Fibroblast of lung (primary cell): ENCODE measurements at places on chromosomes 6 and 20. TPM values are rescaled to one million over a fixed set of nuclear protein-coding genes. Genes with fewer than 3 reads are reported as not detected.

Gene TGM3
- under 0.01 TPM in 1 of 2 replicates, not detected in the other for total RNA-seq

Gene RPP21
- total RNA-seq: 30.2 and 34.7 TPM in 2 replicates

Gene LAMA2
- 57.8 and 67.5 TPM in 2 replicates for total RNA-seq

GRCh38 chr20:58989196-58989595, 8.1 kb downstream of the NELFCD start:
- no peak for DNase-seq

DNA sequence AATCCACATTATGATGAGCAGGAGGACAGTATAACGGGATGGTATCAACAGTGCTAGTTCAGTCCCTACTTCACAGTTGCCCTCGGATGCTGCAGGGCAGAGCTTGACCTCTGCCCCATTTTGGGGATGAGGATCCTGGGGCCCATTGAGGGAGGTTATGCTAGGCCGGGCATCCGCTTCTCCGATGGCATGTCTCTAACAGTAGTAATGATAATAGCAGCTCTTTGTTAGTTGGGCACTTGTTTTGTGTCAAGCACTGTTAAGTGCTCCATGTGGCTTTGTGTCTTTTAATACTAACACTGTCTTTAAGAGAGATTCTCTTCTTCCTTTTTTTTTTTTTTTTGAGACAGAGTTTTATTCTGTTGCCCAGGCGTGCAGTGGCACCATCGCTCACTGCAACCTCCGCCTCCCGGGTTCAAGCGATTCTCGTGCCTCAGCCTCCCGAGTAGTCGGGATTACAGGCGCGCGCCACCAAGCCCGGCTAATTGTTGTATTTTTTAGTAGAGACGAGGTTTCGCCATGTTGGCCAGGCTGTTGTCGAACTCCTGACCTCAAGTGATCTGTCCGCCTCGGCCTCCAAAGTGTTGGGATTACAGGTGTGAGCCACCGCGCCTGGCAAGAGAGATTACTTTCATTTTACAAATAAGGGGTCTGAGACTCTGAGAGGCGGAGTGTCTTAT, 1.1 kb downstream of the MAPRE1 start:
- DNase-seq: peak; percentile 19

Gene ZC2HC1B
- not detected in 2 replicates for total RNA-seq

DNA sequence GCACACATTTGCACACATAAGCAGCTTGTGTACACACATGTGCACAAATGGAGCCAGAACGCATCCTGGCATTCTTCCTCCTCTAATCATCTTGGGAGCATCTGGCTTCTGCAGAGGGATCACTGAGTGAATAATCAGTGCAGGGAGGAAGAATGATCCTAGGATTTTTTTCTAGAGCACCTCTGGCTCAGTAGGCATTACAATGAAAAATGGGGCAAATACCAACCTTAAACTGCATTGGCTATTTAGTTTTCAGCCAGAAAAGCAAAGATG, 205.7 kb upstream of the TCF21 start:
- DNase-seq: no peak

GRCh38 chr6:15337582-15337981, 91.7 kb downstream of the JARID2 start:
- no peak for DNase-seq

DNA sequence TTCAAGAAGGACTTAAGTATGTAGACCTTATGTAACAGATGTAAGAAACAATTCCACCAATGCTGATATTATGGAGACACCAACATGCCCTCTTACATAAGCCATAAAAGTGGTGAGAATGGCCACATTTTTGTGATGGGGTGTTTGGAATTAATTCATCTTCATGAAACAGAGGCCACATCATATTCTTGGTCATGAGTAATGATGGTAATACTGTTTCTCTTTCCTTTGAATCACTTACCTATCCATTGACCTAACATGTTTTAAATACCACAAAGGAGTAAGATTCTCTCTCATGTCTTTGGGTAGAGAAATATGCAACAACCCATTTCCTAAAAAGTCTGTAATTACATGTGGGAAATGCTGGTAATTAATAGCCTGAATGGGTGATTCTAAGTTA, 545.4 kb upstream of the FLRT3 start:
- DNase-seq: no peak

Gene MYMX
- total RNA-seq: not detected in 2 replicates

DNA sequence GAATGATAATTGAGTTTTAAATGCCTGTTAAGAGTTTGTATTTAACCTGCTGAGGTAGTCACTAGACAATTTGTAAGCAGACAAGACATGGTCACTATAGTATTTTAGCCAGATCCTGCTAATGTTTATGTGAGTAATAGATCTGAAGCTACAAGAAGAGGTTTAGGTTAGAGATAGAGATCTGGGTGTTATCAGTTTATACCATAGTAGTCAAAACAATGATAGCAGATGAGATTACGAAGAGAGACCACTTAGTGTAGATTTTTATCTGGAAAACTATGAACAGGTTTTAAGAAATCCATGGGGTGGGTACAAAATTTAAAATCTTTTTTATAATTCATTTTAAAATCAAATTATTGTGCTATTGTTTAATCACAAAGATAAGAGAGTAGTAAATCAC, 47.5 kb downstream of the PHIP start:
- DNase-seq: peak; percentile 12

GRCh38 chr6:20056350-20056992, 155.8 kb downstream of the MBOAT1 start:
- peak; percentile 70 for DNase-seq

Gene MYBL2
- 0.26 and 1.2 TPM in 2 replicates for total RNA-seq

DNA sequence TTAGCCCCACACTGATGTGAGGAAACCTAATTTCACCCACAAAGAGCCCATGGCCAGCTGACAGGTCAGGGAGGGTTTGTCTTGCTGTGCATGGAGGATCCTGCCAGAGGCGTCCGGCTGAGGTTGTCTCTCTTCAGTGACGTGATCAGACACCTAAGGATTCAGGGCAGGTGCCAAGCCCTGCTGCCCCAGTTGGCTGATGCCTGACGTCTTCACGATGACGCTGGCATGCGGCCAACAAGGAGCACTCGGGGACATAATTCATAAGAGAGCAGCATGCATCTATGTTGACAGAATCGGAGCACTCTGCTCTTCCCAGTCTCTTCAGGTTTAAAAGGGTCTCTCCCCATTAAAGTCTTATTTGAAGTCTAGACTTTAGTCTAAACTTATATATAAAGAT, 47.8 kb downstream of the PSMB1 start:
- DNase-seq: no peak

GRCh38 chr6:107132330-107132954, 17.1 kb upstream of the BEND3 start:
- peak; percentile 45 for DNase-seq

Gene DUSP15
- total RNA-seq: not detected in 2 replicates

- peak; percentile 62 for DNase-seq
Measured at GRCh38 chr6:139367810-139368351, 6.6 kb downstream of the CITED2 start.

Gene ZNF341
- 0.77 and 0.99 TPM in 2 replicates for total RNA-seq

Gene SYNDIG1
- 0.17 and 0.51 TPM in 2 replicates for total RNA-seq

Gene GPLD1
- total RNA-seq: under 0.01 TPM in 2 replicates

- no peak for DNase-seq
Measured at GRCh38 chr6:43090559-43090956, 14.4 kb downstream of the PTK7 start.

DNA sequence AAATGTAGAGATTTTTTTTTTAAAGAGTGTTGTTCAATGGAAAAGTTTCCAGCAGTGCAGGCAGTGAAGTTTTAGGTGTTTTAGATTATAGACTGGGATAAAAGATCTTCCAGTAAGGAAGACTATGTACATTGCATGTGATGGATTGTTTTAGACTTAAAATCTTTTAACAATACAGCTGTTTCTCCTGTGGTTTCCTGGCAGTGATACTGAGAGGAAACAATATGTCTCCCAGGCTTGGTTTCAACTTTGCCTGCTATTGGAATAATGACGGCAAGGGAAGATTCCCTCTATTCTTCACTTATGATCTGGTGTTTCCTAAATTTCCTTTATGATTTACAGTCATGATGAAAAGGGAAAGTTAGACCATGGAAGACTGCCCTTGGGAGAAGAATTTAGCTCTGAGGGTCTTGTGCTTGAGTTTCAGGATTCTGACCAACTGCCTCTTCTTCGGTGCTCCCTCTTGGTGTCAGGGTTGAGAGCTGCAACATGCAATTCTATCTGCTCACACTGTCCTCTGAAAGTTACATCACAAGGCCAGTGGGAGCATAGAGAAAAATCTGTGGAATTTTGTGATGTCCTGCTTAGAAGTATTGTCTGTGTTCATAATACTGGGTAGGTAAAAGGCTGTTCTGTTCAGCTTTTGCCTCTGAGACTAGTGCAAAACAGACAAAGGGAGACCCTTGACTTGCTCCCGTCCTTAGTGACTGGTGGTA, 262.8 kb upstream of the MAN1A1 start:
- DNase-seq: no peak

DNA sequence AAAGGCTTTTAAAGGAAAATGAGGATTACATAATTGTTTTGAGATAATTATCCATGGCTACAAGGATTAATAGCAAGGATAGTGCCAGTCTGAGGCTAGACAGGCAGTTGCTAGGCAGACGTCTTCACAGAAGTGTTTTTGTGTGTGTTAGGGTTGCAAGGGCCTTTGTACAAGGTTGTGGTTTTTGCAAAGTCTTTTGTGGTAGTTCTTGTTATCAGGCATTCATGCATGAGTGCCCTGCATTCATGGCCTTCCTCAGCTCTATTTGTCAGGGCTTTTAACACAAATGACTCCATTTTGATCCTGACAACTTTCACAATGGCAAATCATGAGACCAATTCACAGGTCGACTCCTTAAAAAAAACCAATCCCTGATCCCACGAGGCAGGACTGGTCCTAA, 68.1 kb upstream of the TXNDC5 start:
- DNase-seq: no peak

GRCh38 chr6:25013246-25013645, 77.5 kb upstream of the RIPOR2 start:
- no peak for DNase-seq

DNA sequence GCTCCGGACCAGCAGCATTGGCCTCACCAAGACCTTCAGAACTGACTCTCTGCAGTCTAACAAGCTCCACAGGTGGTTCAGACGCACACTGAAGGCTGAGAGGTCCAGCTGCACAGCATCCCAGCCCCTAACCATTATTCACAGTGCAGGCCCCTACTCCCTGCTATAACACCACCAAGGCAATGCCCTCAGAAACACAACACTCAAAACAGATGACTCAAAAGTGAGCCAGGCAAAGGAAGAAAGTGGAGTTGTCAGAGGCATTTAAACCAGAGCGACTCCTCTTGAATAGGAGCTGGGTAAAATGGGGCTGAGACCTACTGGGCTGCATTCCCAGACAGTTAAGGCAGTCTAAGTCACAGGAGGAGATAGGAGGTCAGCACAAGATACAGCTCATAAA, 20.5 kb upstream of the MC3R start:
- no peak for DNase-seq
